Foreskin keratinocyte (primary cell): ENCODE measurements at places on chromosomes 1 and 21. TPM values are rescaled to one million over a fixed set of nuclear protein-coding genes. Genes with fewer than 3 reads are reported as not detected.

The LSM10 gene
- total RNA-seq, result 16.1 and 25.6 TPM in 2 replicates

The SPRR2B gene
- total RNA-seq, result 0.18 TPM in 1 of 2 replicates, not detected in the other

The RXFP4 gene
- not detected in 2 replicates for total RNA-seq

- no peak for DNase-seq
These were observed 50.0 kb upstream of the COL18A1 start for GRCh38 chr21:45354970-45355369.

GRCh38 chr1:98322086-98322485 is 339.4 kb upstream of the SNX7 start:
- no peak for DNase-seq

DNA sequence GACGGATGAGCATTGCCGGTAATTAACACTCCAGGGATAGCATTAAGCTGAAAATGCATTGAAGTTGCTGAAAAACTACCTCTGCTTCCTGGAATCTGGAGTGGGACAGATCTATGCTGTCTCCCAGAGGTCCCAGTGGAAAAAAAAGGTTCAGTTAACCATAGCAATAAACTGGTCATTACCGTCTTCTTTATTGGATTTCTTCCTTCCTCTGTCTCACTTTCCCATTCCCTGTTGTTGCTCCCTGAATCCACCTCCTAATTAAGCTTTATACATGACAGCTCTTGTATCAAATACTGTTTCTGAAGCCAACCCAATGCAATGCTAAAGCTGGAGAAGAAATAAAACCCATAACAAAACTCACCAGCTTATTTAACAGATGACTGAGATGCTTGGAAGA is 1805.9 kb downstream of the NCAM2 start:
- no peak for DNase-seq

DNA sequence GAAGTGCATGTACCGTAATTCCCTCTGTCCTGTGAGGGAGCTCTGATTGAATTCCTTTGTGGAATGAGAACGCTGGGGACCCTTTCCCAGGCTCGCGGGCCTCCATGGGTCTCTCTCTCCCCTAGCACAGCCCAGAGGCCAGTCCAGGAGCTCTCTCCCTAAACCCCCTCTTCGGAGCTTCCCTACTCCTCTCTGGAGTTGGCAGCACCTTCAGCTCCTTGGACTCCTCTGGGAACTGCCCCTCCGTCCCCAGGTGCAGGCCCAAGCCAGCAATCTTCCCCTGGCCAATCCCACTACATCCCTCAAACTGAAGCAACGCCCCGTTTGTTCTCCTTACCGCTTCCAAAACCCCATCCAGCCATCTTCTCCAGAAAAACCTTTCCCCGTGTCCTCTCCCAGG is 10.5 kb upstream of the SYNC start:
- no peak for DNase-seq

DNA sequence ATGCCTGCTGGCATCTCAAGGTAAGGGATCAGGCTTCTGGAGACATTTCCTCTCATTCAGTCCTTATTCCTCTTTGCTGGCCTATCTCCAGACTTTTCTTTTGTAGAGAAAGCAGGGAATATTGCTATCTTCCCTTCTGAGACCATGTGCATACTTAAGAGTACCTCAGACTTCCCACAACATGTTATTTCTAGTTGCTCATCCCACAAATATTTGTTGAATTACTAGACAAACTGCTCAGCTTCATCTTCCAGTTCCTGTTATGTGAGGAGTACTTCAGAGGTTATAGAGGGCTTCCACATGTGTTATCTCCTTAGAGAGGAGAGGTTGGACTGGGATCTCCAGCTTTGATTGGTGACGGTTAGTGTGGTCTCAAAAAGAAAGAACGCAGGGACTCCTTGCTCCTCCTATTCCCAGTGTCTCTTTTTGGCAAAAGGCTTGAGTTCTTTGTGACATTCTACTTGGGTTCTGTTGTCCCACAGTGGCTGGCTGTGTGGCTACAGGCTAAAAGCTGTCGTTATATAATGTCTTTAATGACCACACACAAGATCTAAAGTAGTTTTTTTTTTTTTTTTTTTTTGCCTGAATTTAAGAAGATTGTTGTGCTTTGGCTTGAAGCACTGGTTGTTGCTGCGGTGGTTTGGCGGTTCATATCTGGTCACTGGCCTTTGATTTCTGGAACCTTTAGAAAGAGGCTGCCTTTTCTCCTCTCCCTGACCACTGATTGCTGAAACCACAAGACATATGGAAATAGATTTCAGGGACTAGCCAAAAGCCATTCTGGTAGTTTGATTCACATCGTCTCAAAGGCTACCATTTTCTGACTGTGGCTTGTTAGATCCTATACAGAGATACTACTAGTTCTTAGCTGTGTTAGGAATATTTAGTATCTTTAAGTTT is 78.7 kb downstream of the FGGY start:
- peak; percentile 100 for DNase-seq

DNA sequence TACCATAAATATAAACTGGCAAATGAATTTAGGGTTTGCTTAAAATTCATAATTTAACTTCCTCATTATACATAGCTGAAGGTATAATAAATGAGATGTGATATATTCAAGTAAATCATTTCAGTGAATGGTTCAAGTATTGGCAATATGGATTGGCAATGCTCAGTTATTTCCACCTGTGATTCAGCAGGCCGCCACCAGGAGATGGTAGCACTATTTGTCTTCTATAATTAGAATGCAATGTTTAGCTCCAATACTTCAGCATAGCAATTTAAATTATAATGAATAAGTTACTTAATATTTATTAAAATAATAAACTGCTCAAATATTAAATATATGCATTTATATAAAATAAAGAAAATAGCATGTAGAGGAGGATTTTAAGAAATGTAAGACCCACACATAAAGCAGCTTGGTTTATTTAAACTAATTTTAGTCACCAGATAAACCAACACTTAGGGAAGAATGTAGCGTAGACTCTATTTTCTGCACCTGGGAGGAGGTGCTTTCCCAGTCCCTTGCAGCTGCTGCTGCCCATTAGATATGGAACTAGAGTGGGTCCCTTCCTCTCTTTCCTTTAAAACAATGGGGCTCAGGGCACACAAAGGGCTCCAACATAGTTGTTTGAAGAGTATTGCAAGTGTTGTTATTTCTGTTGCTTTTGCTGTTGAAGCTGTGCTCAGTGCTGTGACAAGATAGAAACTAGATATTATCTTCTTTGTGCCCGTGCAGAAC is 62.1 kb downstream of the PLPPR4 start:
- no peak for DNase-seq

DNA sequence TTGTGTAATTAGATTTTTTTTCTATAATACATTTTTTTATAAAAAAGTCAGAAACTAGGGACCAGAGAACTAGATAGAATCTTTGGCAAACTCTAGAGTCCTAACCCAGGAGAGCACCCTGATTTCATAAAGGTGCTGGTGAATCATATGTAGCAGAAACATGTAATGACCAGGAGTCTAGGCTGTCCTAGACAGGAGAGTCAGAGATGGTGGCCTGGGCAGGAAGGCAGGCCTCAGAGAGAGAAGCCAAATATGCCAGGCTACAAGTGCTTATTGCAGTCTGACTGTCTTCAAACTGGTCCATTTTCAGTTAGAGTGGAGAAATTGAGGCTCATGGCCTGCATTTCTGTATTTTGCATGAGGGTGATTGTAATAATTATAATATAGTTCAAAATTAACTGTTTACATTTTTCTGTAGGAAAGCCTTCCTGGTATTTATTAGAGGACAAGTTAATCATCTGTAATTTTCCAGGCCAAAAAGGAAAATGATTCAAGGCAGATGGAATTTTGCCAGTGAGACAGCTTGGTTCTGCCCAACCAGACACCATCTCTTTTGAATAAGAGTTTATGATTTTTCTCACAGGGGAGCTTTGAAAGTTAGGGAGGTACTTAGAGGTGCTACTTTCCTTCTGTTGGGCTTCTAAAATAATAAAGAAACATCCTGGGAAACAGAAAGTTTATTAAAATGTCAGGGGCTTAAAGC is 129.8 kb downstream of the S1PR1 start:
- peak; percentile 33 for DNase-seq

DNA sequence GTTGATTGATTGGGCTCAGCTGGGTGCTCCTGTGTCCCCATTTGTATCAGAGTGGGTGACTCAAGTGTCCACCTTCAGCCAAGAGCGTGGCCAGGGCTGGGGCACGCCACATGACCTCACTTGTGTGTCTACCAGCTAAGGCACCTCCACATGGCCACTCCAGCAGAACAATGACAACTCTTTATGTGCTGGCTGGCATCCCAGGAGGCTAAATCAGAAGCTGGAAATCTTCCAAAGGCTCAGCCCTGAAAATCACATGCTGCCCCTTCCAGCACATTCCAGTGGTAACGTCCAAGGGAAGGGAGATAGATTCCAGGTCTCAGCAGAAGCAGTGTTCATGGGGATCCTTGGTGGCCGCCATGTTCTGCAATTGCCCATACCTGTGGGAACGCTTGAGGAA is 585.5 kb downstream of the AJAP1 start:
- no peak for DNase-seq

- DNase-seq, result no peak
These were observed 203.9 kb downstream of the TOMM20 start for GRCh38 chr1:234924450-234925355.
